NCI-H345 (cell line): ENCODE measurements at places on chromosomes 2 and 18.

DNA sequence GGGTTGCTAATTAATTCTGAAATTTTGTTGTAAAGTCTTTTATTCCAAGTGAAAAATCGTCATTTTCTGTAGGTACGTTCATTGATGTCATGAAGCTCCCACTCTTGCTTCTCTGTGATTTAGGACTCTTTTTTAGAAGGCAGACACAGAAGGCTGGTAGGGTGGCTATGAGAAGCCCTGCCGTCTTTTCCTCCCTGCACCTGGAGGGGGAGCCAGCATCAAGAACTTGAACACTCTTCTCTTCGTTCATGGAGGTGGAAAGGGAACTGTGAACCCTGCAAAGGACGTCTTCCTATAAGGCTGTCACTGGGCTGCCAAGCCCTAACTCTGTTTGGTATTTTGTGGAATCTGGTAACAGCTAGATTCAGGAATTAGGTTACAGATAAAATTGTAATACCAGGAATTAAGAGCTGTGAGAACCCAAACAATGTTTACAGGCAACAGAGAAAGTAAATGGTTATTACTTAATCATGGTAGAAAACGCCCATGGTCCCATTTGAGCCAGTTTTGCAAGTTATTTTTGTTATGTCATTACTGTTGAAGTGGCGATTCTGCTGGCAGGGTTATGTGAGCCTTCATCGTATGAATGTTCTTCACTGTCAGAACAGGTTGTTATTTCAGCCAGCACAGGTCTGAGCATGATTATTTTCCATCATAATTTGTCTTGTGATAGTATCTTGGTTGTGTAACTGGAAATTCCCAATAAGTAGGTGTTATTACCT, 112.2 kb downstream of the OSBPL6 start:
- peak; percentile 32 for DNase-seq

DNA sequence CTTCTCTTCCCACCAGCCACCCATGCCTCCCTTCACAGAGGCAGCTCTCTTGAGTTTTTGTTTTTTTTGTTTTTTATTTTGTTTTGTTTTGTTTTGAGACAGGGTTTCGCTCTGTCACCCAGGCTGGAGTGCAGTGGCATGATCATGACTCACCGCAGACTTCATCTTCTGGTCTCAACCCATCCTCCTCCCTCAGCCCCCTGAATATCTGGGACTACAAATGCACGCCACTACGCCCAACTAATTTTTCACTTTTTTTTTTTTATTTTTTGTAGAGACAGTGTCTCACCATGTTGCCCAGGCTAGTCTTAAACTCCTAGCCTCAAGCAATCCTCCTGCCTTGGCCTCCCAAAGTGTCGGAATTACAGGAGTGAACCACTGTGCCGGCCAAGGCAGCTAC, 161.4 kb downstream of the TRABD2A start:
- DNase-seq: no peak

- DNase-seq: no peak
These were observed 501.6 kb upstream of the MYT1L start for GRCh38 chr2:2832657-2833056.

- no peak for DNase-seq
These were observed 35.6 kb downstream of the RMC1 start for GRCh38 chr18:23538870-23539269.

- DNase-seq: no peak
These were observed 494.8 kb upstream of the NRXN1 start for GRCh38 chr2:51526766-51527165.
